ENCODE measurements at places on chromosomes 3 and 15. TPM values are rescaled to one million over a fixed set of nuclear protein-coding genes. Genes with fewer than 3 reads are reported as not detected.

PRR23A gene
- total RNA-seq, result not detected

KNL1 gene
- 0.77 TPM for total RNA-seq

DIPK2A gene
- 21.0 TPM for total RNA-seq

SLC2A2 gene
- total RNA-seq, result not detected

DNA sequence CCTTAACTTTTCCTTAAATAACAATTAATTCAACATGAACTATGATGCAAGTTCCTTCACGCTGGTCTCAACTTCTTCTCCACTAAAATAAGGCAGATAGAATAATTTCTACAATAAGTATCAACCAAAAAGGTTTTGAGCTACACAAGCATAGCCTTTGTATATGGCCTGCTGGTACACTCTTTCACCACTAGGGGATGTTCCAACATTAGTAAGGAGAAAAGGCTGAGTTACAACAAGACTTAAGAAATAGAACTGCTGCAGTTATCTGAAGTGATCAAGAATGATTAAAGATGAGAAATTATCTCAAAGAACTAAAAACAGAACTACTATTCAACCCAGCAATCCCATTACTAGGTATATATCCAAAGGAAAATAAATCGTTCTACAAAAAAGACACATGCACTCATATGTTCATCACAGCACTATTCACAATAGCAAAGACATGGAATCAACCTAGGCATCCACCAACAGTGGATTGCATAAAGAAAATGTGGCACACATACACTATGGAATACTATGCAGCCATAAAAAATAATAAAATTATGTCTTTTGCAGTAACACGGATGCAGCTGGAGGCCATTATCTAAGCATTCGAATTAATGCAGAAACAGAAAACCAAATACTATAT, 14.4 kb downstream of the ATP13A3 start:
- no peak for DNase-seq

GRCh38 chr3:194633349-194634004, at the start of gene TMEM44:
TSS of gene TMEM44 (minus strand) at chr3:194633419. CDS start at chr3:194633215, 204 bp downstream.
- peak; percentile 42 for DNase-seq

DNA sequence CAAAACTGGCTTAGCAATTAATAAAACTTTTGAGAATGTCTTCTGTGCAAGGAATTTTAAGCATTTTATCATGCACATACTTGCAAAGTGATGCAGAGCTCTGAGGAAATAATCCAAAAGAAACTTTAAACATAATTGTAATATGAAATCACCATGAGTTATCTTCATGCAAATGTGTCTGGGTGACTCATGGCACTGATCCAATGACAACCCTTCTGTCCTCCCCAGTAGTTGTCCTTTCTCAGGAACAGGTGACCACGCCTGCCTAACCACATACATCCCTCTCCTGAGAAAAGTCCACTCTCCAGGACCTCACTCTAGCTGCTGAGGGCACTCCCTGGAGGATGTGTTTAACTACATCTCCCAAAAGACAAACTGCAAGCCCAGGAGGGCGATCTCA, 530.6 kb upstream of the IL12A start:
- DNase-seq, result no peak

- DNase-seq, result no peak
Measured at GRCh38 chr3:127905556-127905955, 9.5 kb upstream of the KBTBD12 start.
